ENCODE measurements at places on chromosomes 7 and 10.
A peak's percentile ranks its signal among the peaks of the same experiment; 100 is the strongest.

DNA sequence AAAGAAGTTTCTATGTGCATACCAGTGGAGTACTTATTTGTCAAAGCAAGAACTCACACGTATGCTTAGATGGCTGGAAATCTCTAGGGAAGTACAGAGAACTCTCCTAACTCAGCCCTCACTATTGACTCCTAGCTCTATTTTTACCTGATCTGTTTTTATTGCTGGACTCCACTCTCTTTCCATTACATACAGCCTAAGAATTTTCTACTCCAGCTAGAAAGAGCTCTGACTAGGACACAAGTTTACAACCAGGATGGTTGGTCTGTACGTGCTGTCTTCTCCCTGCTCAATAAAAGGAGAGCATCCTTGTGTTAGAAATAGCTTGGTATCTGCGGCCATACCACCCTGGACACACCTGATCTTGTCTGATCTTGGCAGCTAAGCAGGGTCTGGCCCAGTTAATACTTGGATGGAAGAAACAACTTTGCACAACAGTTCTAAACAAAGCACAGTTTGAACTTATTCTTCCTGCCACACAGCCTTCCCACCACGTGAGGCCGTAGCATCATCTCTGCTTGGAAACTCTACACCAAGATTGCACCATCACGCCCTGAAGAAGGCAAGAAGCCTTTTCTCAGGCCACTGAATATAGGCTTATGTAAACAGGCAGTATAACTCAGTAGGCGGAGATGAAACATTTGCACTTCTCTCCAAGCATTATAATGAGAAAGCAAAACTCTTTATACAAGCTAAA is 50.7 kb downstream of the KCNMA1 start:
- DNase-seq = no peak

DNA sequence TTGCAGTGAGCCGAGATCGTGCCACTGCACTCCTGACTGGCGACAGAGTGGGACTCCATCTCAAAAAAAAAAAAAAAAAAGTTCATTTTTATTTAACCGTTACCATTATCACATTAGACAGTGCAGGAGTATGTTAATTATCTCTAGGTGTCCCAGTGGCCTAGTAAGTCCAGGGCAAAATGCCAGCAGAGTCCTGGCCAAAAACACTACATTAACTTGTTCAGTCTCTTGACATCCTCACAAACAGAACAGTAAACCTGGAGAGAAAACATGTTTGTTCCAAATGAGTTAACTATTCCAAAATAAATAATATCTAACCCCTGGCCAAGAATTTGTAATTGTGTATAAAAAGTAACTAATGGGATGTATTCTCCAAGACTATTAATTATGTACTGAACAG is 43.2 kb downstream of the PTPRZ1 start:
- no peak for DNase-seq

DNA sequence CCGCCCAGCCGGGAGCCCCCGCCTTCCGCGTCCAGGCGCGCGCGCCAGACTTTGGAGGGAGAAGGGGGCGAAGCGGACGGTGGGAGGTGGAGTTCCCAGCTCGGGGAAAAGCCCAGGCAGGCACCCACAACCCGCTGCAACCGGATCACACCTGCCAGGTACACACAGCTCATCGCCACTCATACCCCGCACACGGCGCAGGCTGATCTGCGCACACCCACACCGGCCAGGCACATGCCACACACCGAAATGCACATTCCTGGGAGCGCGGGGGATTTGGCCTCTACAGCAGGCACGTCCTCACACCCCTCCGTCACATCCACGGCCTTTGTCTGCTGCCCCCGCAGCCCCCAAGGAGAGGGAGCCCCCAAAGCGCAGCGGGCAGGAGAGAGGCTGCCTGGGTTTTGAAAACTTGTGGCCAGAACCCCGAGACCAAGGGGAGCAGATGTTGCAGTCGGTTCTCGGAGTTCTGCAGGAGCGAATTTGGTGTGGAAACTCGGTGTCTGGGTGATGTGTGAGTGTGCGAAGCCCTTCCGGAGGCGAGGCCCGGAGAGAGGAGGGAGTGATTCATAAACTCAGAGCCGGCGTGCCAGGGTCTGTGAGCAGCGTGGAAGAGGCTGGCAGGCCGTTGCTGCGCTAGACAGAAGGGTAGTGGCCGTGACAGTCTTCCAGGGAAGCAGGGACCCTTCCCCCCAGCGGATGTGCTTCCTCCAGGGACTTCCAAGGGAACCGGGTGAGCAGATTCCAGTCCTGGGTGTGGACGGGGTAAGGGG is 734 bp downstream of the CHST3 start:
- DNase-seq = no peak

DNA sequence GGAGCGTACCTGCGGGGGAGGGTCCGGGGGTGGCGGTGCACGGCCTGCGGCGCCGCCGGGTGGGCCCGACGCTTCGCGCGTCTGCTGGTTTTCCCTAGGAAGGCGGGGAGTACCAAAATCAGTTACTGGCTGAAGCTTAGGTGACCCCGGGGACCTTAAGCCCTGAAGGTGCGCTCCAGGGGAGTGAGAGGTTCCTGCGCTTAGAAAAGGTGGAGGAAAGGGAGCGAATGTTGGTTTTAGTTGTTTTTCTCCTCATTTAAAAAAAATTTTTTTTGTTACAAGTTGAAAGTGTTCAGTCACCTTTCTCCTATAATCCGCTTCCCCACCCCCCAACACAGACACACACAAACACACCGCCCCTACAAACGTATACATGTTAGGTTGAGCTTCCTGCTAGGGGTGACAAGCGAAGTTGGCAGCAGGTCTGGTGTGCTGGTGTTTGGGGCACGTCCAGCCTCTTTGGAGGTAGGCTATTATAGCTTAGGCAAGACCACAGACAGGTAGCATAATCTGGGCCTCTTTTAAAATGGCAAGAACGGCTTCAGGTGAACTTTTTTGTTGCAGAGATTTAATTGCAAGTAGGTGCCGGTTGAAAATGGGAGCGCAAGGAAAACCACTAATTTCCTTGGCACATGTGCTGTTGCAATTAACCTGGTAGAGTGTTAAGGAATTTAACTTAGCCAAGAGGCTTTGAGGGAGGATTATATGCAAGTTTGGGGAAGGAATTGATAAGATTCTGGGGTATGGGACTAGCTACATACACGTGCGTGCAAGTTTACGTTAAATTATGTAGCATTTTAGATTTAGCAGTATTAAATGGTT is 945 bp downstream of the ADD3 start:
- peak; percentile 27 for DNase-seq

DNA sequence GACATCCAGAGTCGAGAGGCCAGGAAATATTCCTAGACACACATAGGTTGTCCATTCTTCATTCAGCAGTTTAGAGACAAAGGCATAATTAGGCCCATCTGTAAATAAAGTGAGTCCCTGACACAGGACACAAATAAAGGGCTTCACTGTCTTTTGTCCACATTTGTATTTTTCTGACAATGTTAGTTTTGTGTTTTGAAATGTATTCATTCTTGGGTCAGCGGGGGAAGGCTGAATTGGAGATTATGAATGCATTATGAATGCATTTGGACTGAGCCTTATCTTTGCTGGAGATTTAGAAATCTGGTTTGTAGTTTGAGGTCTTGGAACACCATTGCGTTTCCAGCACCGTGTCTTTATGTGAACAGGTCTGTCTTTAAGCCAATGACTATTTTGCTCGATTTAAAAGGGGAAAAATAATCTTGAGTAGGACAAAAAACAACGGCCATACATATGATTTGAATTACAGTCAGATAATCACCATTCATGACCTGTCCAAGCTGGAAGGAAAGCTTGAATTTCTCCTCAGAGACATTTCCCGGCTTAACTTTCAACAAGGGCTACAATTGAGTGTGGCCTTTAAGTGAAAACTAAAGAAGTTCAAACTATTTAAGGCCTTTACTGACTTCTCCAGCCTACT is 334.8 kb downstream of the WDR11 start:
- no peak for DNase-seq

DNA sequence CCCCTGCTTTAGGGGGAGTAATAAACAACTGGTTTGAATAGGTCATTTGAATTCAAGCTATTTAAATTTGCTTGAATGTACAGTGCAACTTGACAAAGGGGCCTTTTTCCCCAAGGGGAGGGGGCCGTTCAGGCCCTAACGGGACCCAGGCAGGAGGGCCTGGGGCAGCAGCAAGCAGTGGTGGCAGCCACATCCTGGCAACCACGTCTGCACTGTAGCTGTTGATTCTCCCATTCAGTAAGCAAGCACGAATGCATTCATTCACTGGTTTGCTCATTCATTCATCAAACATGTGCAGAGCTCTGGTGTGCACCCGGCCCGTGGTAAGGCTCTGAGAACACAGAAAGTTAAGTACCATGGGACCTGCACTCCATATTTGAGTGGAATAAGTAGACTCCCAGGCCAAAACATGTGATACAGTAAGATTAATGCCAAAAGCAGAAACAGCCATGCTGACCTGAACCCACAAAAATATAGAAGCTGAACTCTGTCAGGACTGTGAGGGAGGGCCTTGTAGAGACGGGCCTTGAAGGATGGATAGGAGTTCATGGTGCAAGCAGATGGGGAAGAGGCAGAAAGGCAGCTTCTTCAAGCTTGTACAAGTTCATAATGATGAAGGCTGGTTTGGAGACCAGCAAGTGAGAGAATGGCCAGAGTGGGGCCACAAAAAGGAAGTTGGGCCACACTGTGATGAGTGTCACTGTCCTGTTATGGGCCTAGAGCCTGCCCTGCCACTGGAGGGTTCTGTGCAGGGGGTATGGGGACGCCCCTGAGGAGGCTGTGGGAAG is 29.3 kb upstream of the C10orf53 start:
- no peak for DNase-seq

GRCh38 chr7:143398616-143399015 is 10.0 kb downstream of the EPHA1 start:
- no peak for DNase-seq

GRCh38 chr7:131242123-131242650 is 85.5 kb upstream of the MKLN1 start:
- DNase-seq = no peak

- DNase-seq = no peak
Observed at GRCh38 chr10:88858491-88858890, 6.8 kb upstream of the ANKRD22 start.

- no peak for DNase-seq
Observed at GRCh38 chr10:130359711-130360110, 223.5 kb downstream of the GLRX3 start.

DNA sequence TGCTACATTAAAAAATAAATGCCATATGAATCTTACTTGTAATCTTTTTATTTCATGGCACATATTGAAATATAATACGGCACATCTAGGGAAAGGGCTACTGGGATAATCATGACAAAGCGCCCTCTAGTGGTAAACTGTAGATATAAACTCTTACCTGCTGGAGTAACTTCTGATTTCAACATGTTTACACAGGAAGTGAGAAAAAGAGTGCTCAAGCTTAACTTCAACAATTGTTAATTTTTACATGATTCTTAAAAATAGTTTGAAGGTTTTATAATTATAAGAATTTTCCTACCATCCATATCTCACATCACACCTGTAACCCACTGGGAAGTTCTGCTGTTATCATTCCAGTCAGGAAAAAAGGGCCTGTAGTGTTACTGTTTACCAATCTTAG is 2.0 kb upstream of the HEPACAM2 start:
- no peak for DNase-seq

- DNase-seq = no peak
Observed at GRCh38 chr10:133044401-133044811, 43.3 kb upstream of the ADGRA1 start.

DNA sequence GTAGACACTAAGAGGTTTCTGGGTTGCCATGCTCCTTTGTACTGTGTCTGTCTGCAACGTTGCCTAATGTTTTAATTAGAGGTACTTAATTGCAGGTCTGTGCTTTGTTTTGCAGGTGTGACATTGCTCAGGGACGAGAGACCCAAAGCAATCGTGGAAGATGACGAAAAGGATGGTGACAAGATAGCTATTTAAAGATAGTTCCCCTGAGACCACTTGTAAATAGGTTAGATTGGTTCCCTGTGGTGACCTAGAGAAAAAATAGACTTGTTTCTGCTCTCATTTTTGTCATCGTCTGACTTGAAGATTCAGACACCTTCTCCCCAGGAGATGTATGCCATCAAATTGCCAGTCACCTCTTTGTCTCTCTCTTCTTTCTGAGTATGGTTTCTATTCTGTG is 20.1 kb downstream of the PPP1R17 start:
- no peak for DNase-seq

Data from T-helper 22 cell (primary cell).